AG08395 (cell line): ENCODE measurements at places on chromosomes 5 and 9.
A peak's percentile ranks its signal among the peaks of the same experiment; 100 is the strongest.

GRCh38 chr5:158246661-158247060 is 387.7 kb upstream of the CLINT1 start:
- DNase-seq, result no peak

- DNase-seq, result peak; percentile 45
Measured at GRCh38 chr9:124593200-124593599, 86.0 kb upstream of the NR5A1 start.

GRCh38 chr5:68834491-68834981 is 259.3 kb upstream of the SLC30A5 start:
- DNase-seq, result peak; percentile 38

GRCh38 chr5:14702238-14702839 is 37.8 kb downstream of the OTULIN start:
- no peak for DNase-seq

DNA sequence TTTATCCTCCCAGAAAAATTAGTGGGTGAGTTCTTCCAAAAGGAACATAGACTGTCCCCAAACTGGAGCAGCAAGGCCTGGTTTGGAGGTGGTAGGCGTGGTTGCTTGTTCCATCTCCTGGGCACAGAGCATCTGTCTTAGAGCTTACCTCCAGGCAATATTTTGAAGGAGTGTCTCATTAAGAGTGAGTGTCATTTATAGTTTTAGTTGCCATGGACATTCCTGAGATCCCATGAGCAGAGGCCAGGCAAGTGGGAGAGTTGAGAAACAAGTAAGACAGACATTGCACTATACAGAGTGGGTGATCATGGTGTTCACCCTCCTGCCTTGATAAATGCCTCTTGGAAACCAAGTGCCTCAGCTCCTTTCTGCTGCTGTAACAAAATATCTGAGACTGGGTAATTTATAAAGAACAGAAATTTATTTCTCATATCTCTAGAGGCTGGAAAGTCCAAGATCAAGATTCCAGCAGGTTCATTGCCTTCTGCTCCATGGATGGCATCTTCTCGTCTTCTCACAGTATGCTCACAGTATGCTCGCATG is 68.5 kb downstream of the KIAA1958 start:
- no peak for DNase-seq

DNA sequence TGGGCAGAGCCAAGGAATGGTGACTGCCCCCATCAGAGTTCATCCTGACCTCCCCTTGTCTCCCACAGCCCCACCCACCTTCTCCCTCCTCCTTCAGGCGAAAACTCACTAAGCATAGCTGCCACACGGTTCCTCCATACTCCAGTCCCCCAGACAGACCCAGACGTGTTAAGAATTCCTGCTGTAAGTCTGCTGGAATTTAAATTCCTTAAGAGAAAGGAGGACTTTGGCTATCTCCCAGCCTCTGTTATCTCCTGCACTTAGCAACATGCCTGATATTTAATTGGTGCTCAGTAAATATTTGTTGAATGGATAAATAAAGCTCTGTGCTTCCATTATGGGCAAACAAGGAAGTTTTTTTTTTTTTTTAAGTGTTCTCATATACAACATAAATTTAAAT is 213.7 kb downstream of the RFK start:
- DNase-seq, result peak; percentile 22

DNA sequence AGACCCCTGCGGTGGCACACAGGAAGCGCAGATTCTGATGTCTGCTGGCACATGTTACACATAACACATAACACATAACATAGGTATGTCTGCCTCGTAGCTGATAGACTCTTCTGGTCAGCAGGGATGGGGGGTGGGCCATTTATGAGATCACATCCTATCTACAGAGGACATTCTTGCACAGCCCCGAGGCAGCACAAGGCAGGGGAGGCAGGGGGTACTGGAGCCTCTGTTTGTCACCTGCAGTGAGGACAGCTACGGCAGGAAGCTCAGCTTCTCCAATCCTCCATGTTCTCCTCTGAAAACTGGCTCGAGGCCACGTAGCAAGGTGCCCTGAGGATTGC is 16.7 kb upstream of the MED10 start:
- no peak for DNase-seq

DNA sequence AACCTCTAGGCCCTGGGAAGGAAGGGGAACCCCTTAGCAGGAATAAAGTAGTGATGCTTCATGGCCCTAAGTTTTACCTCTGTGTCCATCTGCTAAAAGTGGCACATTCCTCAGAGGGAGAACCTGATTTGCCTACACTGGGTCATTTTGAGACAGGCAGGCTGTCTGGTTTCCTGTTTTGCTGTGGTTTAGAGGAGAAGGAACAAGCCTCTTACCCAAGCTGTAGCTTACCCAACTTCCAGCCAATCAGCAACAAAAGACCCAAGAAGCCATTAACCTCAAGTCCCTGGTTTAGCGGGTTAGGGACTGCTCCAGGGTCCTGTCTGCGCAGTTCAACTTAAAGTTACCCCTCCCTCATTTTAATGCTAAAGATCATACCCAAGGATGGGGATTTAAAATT is 411.0 kb downstream of the MAT2B start:
- DNase-seq, result no peak

- no peak for DNase-seq
Measured at GRCh38 chr9:35002623-35003022, 13.1 kb downstream of the DNAJB5 start.

DNA sequence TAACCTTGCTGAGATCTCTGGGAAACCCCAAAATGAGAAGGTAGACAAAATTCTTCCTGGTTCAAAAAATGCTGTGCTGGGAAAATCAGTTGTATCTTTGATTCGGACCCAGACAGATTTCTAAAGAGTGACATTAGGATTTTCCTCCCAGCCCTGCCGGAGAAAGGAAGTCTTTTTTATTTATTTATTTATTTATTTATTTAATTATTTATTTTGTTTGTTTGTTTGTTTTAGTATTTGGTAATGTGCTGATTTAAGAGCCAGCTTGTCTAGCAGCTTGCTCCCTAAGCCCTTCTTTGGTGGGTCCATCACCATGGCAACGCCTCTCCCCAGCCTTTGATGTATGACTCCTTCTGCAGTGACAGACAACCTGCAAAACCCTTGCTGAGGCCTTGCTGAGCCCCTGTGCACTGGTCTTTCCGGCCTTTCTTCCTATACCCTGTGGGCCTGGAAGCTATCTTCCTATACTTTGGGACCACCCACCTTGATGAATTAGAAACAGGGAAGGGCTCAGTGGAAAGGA is 60.6 kb upstream of the AFAP1L1 start:
- no peak for DNase-seq
